ENCODE measurements at places on chromosomes 13 and 19.
A peak's percentile ranks its signal among the peaks of the same experiment; 100 is the strongest.

GRCh38 chr19:38842439-38843174, 7.2 kb downstream of the HNRNPL start:
- no peak for DNase-seq

- DNase-seq = no peak
Observed at GRCh38 chr13:44648392-44649103, 72.4 kb upstream of the TSC22D1 start.

GRCh38 chr13:73273745-73274144, 214.9 kb downstream of the KLF5 start:
- DNase-seq = peak; percentile 56

DNA sequence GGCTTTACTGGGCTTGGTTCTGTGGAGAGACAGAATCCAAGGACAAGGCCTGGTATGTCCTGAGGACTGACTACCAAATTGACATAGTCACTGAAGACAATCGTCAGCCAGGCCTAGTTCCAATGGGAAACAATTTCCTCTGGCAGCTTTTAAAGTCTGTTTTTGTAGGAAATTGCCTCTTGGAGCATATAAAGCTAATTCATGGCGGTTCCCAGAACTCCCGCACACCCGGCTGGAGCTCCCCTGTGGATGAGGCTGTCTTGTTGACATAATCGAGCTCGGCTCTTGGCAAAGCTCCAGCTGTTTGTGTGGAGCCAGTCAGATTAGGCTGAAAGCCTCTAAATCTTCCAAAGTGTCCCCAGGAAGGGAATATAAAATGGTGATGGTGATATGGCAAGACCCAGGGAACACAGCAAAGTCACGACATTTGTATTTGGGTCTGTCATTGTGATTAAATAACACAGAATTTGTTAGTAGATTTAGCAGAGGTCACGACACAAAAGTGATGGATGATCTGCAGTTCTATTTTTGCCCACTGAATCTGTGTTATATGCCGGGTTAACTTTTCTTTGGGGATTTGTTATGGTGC, 395.0 kb downstream of the PCDH9 start:
- DNase-seq = no peak

GRCh38 chr13:77143431-77143830, 116.5 kb upstream of the FBXL3 start:
- peak; percentile 9 for DNase-seq

- no peak for DNase-seq
Observed at GRCh38 chr19:42285541-42285941, 16.4 kb upstream of the PRR19 start.

- DNase-seq = no peak
Observed at GRCh38 chr13:31209841-31210210, 10.1 kb downstream of the B3GLCT start.

- DNase-seq = no peak
Observed at GRCh38 chr13:58729361-58729760, 1097.8 kb downstream of the PCDH17 start.

GRCh38 chr13:32857077-32857476, 159.1 kb upstream of the KL start:
- no peak for DNase-seq

DNA sequence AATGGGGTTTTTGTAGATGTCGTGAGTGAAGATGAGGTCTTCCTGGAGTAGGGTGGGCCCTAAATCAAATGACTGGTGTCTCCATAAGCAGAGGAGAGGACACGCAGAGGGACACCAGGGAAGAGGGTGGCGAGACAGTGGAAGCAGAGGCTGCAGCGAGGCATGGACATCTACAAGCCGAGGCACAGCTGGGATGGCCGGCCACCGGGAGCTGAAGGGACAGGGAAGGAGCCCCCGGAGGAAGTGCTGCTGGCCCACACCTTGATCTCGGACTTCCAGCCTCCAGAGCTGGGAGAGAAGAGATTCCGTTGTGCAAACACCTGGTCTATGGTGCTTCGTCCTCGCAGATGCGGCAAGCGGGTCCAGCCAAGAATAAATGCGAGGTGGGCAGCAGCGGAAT, 84.5 kb downstream of the ANKRD10 start:
- no peak for DNase-seq

DNA sequence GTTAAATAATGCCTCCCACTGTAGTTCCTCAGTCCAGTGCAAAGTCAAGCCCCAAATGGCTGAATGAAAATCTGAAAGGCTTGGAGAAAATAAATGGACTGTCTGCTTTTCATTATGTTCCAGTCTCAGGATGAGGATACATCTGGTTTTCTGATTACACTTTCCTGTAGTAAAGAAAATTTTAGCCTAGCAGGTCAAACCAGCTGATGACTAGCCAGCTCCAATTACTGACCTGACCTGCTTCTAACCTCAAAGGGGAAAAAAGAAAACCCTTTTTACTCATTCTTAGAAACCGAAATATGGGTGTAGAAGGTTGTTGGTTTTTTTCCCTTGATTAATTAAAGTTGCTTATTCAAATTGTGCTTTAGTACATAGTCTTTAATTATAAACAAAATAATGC, 418.4 kb downstream of the EFNB2 start:
- DNase-seq = peak; percentile 39

- peak; percentile 16 for DNase-seq
Observed at GRCh38 chr19:21604351-21604926, 99.0 kb downstream of the ZNF429 start.

DNA sequence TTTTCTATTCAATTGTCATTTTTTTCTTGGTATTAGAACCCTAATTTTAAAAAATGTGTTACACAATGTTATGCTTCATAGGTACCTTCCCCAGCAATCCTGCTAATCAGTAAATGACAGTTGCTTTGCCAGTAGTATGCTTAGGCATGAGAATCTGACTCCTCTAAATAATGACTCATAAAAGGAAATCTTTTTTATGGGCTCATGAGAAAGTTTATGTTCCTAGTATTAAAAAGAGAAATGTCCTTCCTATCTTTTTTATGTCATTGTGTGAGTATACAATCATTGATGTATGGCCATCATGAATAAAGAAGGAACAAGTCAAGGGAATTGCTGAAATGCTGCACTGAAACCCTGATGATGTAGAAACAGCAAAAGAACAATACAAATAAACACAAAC, 1237.7 kb upstream of the PCDH20 start:
- DNase-seq = peak; percentile 6

Data from RWPE1 (cell line).